Activated CD4-positive, alpha-beta T cell treated with anti-CD3 and anti-CD28 coated beads, Interleukin-2, amount 50 U/mL, for 1 hour (primary cell): ENCODE measurements at places on chromosomes 7 and 10.

DNA sequence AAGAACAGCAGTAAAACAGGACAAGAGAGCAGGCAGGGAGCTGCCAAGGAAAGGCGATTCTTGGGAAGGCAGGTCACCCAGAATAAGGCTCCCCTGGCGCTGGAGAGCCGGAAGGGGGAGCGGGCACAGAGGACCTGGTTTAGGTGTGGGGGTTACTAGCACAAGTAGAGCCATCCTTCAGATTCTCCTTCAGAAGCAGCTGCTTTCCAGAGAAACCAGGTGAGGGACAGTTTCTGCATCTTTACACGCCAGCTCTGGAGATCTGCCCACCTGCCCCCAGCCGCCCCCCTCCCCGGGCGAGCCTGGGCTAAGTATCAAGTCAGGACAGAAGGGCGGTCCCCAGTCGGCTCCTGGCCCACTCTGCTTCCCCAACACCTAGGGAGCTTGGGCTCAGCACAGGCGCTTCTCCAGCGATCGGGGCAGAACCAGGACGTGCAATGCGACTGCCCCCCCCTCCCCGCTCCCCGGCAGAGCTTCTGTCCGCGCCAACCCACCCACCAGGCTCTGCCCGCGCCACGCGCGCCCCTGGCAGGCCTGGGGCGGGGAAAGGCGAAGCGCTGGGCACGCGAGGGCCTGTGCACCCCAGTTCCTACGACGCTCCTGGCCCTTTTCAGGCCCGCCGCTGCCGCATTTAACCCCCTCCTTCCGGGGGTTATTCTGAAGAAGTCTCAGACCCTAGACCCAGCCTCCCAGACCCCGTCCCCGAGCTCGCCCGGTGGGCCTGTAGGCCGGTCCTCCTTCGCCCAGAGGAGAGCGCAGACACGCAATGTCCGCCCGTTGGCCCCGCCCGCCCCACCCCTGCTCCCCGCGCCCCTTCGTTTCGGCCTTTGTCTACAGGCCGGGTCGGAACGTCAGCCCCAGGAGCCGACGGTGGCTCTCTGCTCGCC, 4.4 kb upstream of the EN2 start:
- DNase-seq, result no peak

DNA sequence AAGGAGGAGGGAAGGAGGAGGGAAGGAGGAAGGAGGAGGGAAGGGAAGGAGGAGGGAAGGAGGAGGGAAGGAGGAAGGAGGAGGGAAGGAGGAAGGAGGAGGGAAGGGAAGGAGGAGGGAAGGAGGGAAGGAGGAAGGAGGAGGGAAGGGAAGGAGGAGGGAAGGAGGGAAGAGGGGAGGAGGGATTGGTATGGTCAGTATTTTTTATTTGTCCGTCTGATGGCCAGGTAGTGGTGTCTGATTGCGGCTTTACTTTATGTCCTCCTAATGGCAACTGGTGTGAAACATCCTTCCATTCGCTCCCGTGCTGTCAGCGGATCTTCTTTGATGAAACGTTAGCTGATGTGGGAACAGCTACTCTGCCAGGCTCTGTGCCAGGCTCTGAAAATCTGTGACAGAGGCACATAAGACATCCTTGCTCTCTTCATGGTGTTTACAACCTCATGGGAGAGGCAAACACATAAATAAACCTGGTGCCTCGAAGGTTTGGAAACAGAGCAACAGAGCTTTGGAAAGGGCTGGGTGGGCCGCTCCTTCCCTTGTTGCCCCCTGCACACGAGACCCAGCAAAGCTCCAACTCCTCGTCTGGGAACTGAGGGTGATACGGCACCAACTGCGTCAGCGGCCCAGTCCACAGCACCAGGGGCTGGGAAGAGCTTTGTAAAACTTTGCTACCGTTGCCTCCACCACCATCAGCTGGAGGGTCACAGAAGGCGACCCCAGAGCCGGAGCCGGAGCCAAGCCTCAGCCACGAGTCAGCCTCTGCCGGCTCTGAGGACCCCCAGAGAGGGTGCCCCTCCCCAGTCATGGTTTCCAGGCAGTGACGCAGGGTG, 40.3 kb downstream of the PDGFA start:
- no peak for DNase-seq

GRCh38 chr7:101023839-101024238, 4.0 kb downstream of the MUC17 start:
- DNase-seq, result no peak

DNA sequence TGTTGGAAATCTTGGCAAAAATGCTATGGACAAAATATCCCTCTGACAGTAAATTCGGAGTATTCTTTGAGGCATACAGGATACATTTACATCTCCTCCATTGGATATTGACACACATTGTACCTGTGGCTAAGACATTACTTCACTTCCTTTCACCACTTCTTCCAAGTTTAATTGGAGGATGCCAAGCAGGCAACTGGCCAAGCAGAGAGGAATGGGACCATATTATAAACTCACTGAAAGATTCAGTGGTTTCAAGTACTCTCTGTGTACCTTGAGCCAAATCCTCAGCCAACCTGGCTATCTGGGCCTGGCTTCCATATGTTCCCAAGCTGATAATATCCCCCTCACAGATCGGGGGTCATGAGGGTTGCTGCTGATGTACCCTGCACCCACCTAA, 14.7 kb upstream of the JCAD start:
- DNase-seq, result no peak

DNA sequence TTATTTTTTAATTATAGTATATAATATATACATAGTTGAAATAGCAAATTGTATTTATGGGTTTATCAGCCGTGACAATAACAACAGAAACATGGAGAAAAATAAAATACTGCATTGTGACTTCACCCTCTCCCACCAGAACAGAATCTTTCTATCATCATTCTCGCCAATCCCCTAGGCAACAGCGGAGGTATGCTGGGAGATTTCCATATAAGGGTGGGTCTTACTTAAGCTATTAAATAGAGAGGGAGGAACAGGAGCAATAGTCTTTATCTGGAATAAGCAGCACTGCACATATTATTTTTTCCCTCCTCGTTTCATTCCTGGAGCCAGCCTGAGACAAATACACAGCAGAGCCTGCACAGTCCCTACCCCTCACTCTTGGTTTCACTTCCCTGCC, 1214.9 kb downstream of the XPNPEP1 start:
- no peak for DNase-seq

DNA sequence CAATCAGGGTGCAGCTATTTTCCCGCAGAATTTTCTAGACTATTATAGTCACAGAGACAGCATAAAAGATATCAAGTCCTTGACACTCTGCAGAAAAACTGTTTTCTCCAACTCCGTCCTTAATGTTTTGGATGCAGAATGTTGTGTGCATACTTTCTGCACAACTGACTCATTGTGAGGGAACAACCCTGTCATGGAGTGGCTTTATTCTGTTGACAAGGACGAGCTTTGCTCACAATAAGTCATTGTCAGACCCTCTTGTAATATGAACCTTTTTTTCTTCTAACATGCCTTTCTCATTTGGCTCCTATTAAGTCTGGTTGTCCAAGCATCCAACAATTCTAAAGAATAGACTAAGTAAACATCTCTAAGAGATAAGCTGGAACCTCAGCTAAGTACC, 17.3 kb downstream of the ABCB4 start:
- no peak for DNase-seq

DNA sequence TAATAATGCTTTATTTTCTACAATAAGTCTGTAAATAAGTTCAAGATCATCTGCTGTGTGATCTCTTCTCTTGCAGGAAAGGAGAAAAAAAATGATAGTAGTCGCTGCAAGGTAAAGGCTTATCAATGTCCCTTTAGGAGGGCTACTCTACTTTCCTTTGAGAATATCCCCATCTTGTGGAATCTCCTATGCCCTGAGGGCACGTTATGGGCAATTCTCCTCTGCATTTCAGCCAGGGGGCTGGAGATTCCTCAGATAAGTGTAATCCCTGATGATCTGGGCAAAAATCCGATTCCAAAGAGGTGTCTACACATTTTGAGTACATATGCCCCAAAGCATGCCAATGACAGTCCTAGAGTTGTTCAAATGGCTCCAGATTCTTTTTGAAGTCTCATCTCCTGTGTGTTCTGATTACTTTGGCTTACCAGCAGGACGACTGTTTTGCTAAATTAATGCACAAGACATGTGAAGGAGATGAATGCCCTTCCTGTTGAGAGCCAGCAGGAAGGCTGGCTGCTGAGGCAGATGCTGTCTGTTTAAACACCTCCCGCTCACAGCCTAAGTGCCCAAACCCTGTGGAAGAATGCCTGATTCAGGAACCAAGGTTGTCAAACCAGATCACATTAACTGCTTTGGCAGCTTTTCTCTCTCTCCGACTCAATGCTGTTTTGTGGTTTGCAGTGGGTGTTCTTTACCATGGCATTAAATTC, 171.2 kb upstream of the COL1A2 start:
- DNase-seq, result no peak

GRCh38 chr10:22784668-22785067, 70.3 kb upstream of the PIP4K2A start:
- no peak for DNase-seq

- DNase-seq, result no peak
Measured at GRCh38 chr10:36676321-36676720, 449.1 kb upstream of the ANKRD30A start.
